ENCODE measurements at places on chromosomes 2 and 18.

GRCh38 chr2:47033102-47033880 lies 117.7 kb upstream of the MCFD2 start:
- H3K4me1 ChIP-seq = peaks cover 46% of the 10 kb centered on the region
- H3K27ac ChIP-seq = peak overlapping the region; percentile 100
- peaks cover 7% of the 10 kb centered on the region for H3K36me3 ChIP-seq
- no peak for DNase-seq

DNA sequence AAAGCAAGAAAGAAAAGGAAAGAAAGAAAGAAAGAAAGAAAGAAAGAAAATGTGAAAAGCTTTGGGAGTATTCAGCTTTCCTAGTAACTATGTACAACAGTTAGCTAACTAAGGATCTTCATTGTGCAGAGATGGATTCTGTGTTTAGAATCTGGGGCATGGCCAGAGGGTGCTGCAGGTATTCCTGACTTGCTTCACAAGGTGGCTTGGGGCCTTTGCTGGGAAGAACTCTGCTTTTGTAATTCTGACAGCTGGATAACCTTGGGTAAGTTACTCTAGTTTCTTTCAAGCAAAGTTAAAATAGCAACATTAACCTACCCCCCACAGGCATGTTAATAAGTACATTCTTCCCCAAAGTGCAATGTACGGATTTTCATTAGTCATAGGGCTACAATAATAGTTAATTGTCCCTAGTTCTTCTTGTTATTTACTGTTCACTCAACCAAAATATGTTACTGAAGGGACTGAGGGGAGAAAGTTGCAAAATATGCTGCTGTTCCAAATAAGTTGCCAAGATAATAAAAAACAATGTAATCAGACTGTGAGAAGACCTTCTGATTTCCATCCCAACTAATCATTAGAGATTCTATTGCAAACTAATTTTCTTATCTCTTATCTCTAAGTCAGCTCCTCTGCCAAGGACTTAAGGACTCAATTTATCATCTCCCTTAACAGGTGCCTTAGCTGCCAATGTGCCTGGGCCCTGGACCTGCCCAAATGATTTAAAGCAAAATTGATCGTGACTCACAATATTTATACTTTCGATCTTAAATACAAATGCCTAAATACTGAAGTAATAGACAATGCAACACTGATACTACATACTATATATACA lies 50.3 kb downstream of the SERPINB8 start:
- H3K27me3 ChIP-seq = peaks cover under 1% of the 10 kb centered on the region
- no peak overlapping the region for H3K4me3 ChIP-seq
- DNase-seq = no peak
- no peaks in the 10 kb centered on the region for H3K4me1 ChIP-seq

DNA sequence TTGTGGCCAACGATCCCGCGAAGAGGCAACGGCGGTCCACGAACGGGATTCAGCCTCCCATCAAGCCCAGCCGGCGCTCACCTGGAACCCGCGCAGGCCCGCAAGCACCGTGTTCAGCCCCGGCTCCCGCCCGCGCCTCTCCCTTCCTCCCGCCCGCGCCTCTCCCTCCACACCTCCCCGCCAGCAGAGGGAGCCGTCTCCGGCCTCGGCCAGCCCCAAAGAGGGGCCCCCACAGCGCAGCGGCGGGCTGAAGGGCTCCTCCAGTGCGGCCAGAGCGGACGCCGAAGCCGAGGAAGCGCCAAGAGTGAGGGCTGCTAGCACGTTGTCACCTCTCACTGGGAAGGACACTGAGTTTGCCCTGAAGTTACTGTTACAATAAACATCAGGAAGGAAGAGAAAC lies 55.3 kb upstream of the LAPTM4A start:
- no peak for DNase-seq
- H3K27ac ChIP-seq = no peak overlapping the region
- no peak overlapping the region for H3K4me3 ChIP-seq
- H3K4me1 ChIP-seq = peaks cover 4% of the 10 kb centered on the region

- H3K36me3 ChIP-seq = no peaks in the 10 kb centered on the region
- H3K27me3 ChIP-seq = no peaks in the 10 kb centered on the region
- DNase-seq = no peak
- H3K4me3 ChIP-seq = no peak overlapping the region
Observed at GRCh38 chr18:78805840-78806239, 173.8 kb upstream of the SALL3 start.

DNA sequence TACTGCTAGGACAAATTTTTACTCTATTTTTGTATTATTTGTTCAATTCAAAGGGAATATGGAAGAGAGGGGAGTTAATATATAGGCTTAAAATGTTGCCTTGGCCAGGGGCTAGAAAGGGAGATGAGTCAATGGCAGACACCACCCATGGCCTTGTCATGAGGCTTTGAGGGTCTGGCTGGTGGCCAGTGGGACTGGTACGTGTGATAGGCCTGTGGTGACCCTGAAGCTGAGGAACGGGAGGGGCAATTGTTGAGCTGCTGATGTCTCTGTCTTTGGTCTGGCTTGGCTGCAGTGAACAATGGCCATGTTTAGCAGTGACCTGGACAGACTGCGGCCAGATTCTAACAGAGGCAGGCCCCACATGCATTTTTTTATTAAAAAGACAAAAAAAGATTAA lies 18.5 kb downstream of the GKN1 start:
- DNase-seq = no peak
- peaks cover 2% of the 10 kb centered on the region for H3K27me3 ChIP-seq
- H3K4me3 ChIP-seq = no peak overlapping the region
- H3K27ac ChIP-seq = no peak overlapping the region
- no peaks in the 10 kb centered on the region for H3K36me3 ChIP-seq
- H3K4me1 ChIP-seq = peaks cover 4% of the 10 kb centered on the region

DNA sequence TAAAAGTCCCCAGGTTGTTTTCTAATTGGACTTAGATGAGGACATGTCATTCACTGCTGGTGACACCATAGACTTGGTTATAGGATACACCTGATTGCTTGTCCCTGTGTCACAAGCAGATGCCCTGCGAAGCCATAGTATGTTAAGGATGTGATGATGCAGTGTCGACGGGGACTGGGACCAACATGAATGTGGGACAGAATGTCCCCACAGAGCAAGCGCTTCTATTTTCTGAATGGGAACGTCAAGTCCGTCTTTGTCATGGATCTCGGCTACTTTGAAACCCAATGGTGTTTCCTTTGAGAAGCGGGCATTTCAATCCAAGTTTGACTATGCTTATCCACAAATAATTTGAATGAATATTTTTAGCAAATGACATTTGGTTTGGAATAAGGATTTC lies 2.1 kb downstream of the GCG start:
- H3K4me3 ChIP-seq = no peak overlapping the region
- no peaks in the 10 kb centered on the region for H3K27me3 ChIP-seq
- no peak for DNase-seq
- no peaks in the 10 kb centered on the region for H3K36me3 ChIP-seq

- no peak overlapping the region for H3K27ac ChIP-seq
- no peaks in the 10 kb centered on the region for H3K27me3 ChIP-seq
- peak; percentile 8 for DNase-seq
Observed at GRCh38 chr2:178700922-178701342, 106.3 kb downstream of the TTN start.

DNA sequence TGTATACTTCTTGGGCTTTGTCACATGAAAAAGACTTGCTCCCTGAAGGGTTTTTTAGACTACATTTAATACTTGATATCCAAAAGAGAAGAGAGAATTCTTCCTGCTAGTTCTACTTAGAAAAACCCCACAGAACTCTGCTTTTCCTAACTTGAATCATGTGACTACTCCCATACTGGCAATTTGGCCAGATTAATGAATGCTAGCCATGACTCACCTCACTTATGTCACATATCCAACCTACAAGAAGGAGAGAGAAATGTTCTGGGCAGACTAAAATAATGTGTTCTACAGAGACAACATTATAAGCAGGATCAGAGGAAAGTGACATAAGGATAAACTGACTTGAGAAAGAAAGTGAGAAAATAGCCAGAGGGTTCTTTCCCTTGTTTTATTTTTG lies 249.3 kb upstream of the GULP1 start:
- H3K36me3 ChIP-seq = no peaks in the 10 kb centered on the region
- H3K27me3 ChIP-seq = no peaks in the 10 kb centered on the region
- DNase-seq = peak; percentile 85
- H3K27ac ChIP-seq = no peak overlapping the region

- H3K27me3 ChIP-seq = no peaks in the 10 kb centered on the region
- H3K27ac ChIP-seq = no peak overlapping the region
- peaks cover 21% of the 10 kb centered on the region for H3K4me1 ChIP-seq
- no peaks in the 10 kb centered on the region for H3K36me3 ChIP-seq
Observed at GRCh38 chr2:240430595-240430994, 4.9 kb upstream of the GPC1 start.

GRCh38 chr18:51630706-51631105 lies 433.2 kb upstream of the MEX3C start:
- no peaks in the 10 kb centered on the region for H3K36me3 ChIP-seq
- no peaks in the 10 kb centered on the region for H3K27me3 ChIP-seq
- no peak overlapping the region for H3K27ac ChIP-seq
- no peaks in the 10 kb centered on the region for H3K4me1 ChIP-seq

DNA sequence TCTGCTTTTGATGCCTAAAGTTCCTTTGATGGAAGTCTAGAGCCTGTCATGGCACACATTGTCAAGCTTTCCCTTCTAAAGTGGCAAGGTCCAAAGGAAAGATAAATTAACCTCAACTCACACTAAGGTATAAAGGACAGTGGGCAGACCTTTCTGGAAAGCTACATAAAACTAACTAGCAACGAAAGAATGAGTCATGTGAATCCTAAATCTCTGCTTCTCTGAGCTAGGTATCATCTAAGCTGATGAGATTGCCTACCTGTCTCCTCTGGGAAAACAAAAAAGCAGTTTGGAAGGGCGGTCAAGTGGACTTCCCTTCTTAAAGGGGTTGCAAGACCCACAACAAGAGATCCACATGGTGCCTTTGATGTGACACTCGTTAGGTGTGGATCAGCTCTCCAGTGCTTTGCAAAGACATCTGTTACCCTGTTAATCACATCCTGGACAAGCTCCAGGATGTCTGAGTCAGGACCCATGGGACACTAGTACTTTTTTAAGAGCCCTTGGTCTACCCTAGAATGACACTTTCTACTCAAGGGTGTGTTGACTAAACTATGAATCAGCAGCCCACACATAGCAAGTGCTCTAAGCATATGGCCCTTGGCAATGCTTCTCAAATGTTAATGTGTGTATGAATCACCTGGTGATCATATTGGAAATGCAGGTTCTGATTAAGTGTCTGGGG lies 173.5 kb downstream of the ALK start:
- H3K27ac ChIP-seq = peak overlapping the region; percentile 56
- no peak overlapping the region for H3K4me3 ChIP-seq
- H3K36me3 ChIP-seq = no peaks in the 10 kb centered on the region
- no peaks in the 10 kb centered on the region for H3K27me3 ChIP-seq

DNA sequence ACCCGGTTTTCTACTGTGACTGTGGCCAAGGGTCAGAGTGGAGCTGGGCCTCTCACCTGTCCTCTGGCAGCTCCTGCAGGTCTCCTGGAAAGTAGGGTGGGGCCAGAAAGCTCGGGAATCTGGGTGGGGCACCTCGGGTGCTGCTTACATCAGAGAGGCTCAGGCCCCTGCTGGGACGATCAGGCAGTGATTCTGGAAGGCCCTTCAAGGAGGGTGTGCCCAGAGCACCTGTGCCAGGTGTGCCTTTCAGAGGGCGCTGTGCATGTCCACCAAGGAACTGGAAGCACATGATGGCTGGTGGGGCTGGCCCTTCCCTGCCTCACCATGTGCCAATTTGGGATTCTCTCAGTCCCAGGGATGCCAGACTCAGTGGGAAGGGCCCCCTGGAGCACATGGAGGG lies 44.0 kb downstream of the ATP6V1C2 start:
- no peaks in the 10 kb centered on the region for H3K4me1 ChIP-seq
- H3K27ac ChIP-seq = no peak overlapping the region
- H3K4me3 ChIP-seq = no peak overlapping the region
- H3K27me3 ChIP-seq = no peaks in the 10 kb centered on the region
- DNase-seq = no peak
- no peaks in the 10 kb centered on the region for H3K36me3 ChIP-seq

GRCh38 chr2:20972792-20973565 lies 70.9 kb downstream of the APOB start:
- H3K4me1 ChIP-seq = no peaks in the 10 kb centered on the region
- no peak overlapping the region for H3K4me3 ChIP-seq
- H3K27ac ChIP-seq = no peak overlapping the region
- no peaks in the 10 kb centered on the region for H3K36me3 ChIP-seq
- DNase-seq = no peak

DNA sequence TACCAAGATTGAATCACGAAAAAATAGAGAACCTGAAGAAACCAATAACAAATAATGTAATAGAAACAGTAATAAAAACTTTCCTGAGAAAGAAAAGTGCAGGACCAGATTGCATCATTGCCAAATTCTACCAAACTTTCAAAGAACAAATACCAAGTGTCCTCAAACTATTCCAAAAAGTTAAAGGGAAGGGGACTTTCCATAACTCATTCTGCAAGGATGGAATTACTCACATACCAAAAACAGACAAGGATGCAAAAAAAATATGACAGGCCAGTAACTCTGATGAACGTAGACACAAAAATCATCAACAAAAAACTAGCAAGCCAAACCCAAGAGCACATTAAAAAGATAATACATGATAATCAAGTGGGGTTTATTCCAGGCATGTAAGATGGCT lies 172.3 kb upstream of the SLC35G4 start:
- no peaks in the 10 kb centered on the region for H3K36me3 ChIP-seq
- DNase-seq = no peak
- H3K27ac ChIP-seq = no peak overlapping the region

- H3K27ac ChIP-seq = peak overlapping the region; percentile 59
- no peaks in the 10 kb centered on the region for H3K27me3 ChIP-seq
- H3K36me3 ChIP-seq = peaks cover 8% of the 10 kb centered on the region
- DNase-seq = peak; percentile 78
- H3K4me1 ChIP-seq = peaks cover 37% of the 10 kb centered on the region
Observed at GRCh38 chr2:216690853-216691741, 4.3 kb downstream of the IGFBP5 start.

DNA sequence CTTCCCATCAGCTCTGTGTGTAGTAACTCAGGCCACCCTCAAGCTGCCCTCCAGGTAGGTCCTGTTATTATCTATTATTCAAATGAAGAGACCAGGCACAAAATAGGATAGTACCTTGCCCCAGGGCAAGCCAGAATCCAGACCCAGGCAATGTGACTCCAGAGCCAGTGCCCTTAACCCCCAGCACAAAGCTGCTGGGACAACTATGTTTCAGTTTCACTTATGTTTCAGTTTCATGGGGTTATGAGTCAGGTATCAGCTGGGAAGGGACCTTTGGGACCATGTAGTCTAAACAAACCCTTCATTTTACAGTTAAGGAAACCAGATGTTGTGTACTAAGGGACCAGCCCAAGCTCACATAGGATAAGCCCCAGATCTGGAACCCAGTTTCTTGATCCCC lies 10.0 kb downstream of the HK2 start:
- peak; percentile 71 for DNase-seq
- H3K36me3 ChIP-seq = no peaks in the 10 kb centered on the region
- H3K27me3 ChIP-seq = no peaks in the 10 kb centered on the region
- H3K27ac ChIP-seq = peak overlapping the region; percentile 73
- no peak overlapping the region for H3K4me3 ChIP-seq

All from astrocyte (in vitro differentiated cells and primary cell).